ENCODE measurements at places on chromosomes 3 and 15. TPM values are rescaled to one million over a fixed set of nuclear protein-coding genes. Genes with fewer than 3 reads are reported as not detected.

- peak within 1 kb of the TSS; percentile 85 for H3K27ac ChIP-seq
- H3K4me1 ChIP-seq = no peaks in the 10 kb centered on the region
- H3K4me3 ChIP-seq = peak within 1 kb of the TSS; percentile 94
- H3K36me3 ChIP-seq = peaks cover 28% of the 10 kb centered on the region
These were observed at the start of gene ZNF621 for GRCh38 chr3:40524568-40525285. ZNF621 (plus strand) TSS chr3:40524960; CDS start chr3:40525841, 881 bp downstream.

- no peaks in the 10 kb centered on the region for H3K27me3 ChIP-seq
- DNase-seq = no peak
- H3K4me3 ChIP-seq = no peak overlapping the region
- H3K27ac ChIP-seq = no peak overlapping the region
These were observed 365.1 kb downstream of the MECOM start for GRCh38 chr3:169298247-169298992.

GRCh38 chr3:62551556-62551955, 178.2 kb upstream of the FEZF2 start:
- H3K27ac ChIP-seq = no peak overlapping the region
- H3K27me3 ChIP-seq = no peaks in the 10 kb centered on the region
- H3K4me1 ChIP-seq = peaks cover 3% of the 10 kb centered on the region
- H3K36me3 ChIP-seq = peaks cover 5% of the 10 kb centered on the region

GRCh38 chr3:123028233-123028828, 768 bp upstream of the SEMA5B start:
- H3K36me3 ChIP-seq = no peaks in the 10 kb centered on the region
- peaks cover 25% of the 10 kb centered on the region for H3K4me1 ChIP-seq
- peak overlapping the region; percentile 81 for H3K4me3 ChIP-seq
- H3K27ac ChIP-seq = peak overlapping the region; percentile 6

DNA sequence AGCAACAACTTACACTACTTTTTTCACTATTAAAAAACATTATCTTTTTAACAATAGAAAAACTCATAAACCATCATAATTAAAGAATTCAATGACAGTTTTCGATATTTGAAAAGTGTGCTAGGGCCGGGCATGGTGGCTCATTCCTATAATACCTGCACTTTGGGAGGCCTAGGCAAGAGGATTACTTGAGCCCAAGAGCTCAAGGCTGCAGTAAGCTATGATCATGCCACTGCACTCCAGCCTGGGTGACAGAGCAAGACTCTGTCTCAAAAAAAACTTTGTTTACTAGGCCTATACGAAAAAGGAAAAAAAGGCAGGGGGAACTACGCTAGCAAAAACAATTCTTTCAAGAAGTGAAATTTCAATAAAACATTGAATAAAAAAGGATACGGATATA, 28.1 kb downstream of the AVEN start:
- no peak overlapping the region for H3K4me3 ChIP-seq
- DNase-seq = no peak
- no peaks in the 10 kb centered on the region for H3K4me1 ChIP-seq
- no peak overlapping the region for H3K27ac ChIP-seq

DNA sequence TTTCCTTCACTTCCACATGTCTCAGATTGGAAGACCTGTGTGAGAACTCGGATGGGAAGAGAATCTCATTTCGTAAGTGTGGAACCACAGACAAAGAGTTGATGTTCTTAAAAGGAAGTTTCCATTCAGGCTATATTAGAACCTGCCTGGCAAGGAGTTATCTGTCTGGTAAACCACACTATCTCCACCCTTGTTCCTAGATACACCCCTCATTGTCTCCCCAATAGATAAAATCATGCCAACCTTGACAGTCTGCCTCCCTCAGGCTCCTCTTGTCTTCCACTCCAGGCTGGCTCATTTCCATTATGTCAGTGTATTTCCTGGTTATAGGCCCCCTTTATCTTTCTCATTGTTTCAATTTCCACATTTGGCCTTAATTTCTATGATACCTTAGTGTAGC, 89.2 kb downstream of the TMEM108 start:
- no peak for DNase-seq
- H3K27me3 ChIP-seq = no peaks in the 10 kb centered on the region
- no peaks in the 10 kb centered on the region for H3K4me1 ChIP-seq

DNA sequence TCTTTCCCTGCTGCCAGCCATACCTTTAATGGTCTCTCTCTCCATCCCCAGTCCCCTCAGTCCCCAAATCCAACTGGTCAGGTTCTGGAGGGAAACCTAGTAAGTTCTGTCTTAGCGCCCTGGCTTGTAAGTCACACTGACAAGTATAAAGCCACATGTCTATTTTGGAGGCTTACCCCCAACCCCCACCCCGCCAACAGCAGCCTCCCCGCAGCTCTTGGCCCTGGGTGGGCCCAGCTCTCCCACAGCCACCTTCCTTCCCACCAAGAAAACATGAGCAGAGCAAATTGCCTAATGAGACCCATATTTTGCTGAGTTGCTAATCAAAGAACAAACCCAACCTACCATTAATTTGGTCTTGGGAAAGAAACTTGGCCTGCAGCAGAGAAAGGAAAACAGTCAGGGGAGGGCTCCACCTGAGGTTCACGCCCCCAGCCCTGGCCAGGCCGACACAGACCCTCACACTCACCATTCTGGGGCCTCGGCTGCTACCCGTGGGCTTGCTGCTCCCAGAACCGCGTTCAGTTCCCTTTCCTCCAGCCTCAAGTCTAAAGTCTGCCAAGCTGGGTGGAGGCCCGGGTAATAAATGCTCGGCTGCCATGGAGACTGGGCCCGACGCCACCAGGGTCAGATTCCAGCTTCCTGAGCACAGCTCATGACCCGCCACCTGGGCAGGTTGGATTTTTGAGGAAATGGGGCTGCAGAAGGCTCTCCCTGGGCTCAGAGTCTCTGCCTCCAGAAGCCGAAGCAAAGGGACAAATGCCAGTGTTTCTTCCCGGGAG, at the start of gene CALML4:
TSS of gene CALML4 (minus strand) at position 557 of the 782 bp plus-strand sequence. CDS start at position 472, 85 bp downstream.
- no peaks in the 10 kb centered on the region for H3K27me3 ChIP-seq
- H3K4me1 ChIP-seq = peaks cover 13% of the 10 kb centered on the region
- peaks cover 3% of the 10 kb centered on the region for H3K36me3 ChIP-seq
- H3K4me3 ChIP-seq = no peak within 1 kb of the TSS
- no peak for DNase-seq
- no peak within 1 kb of the TSS for H3K27ac ChIP-seq

- no peaks in the 10 kb centered on the region for H3K4me1 ChIP-seq
- no peaks in the 10 kb centered on the region for H3K27me3 ChIP-seq
- no peak overlapping the region for H3K27ac ChIP-seq
- H3K36me3 ChIP-seq = no peaks in the 10 kb centered on the region
- DNase-seq = no peak
These were observed 245.2 kb downstream of the IL20RB start for GRCh38 chr3:137202941-137203340.

GRCh38 chr3:60176614-60177013, 1074.6 kb downstream of the FHIT start:
- H3K4me3 ChIP-seq = no peak overlapping the region
- DNase-seq = no peak
- peaks cover 3% of the 10 kb centered on the region for H3K4me1 ChIP-seq
- no peak overlapping the region for H3K27ac ChIP-seq
- H3K36me3 ChIP-seq = no peaks in the 10 kb centered on the region

DNA sequence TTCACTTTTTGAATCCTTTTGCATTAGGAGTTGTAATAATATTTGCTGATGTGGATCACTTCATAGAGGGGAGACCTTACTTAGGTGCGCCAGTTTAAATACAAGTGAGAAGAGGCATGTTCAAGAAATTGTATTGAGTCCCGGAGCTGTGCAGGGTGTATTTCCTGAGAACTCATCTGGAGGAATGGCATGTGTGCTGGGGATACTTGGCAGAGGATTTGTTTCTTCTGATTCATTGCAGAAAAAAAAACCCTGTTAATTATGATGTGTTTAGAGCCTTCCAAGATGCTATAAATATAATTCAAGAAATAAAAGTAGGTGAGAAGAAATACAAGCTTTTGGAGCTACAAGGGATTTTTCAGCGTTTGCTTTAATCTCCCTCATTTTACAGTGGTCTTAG, 97.6 kb downstream of the TPRG1 start:
- no peak for DNase-seq
- no peaks in the 10 kb centered on the region for H3K36me3 ChIP-seq
- no peak overlapping the region for H3K27ac ChIP-seq
- no peaks in the 10 kb centered on the region for H3K4me1 ChIP-seq
- H3K4me3 ChIP-seq = no peak overlapping the region

- DNase-seq = peak; percentile 87
- peak overlapping the region; percentile 96 for H3K4me3 ChIP-seq
- H3K36me3 ChIP-seq = peaks cover 47% of the 10 kb centered on the region
- H3K27me3 ChIP-seq = no peaks in the 10 kb centered on the region
These were observed 858 bp upstream of the SACM1L start for GRCh38 chr3:45688194-45688881.

The ARF4 gene
- total RNA-seq = 177 TPM

The IGSF10 gene
- 0.44 TPM for total RNA-seq

The CYP8B1 gene
- total RNA-seq = not detected

The SHC4 gene
- 0.58 TPM for total RNA-seq

The ZNF80 gene
- not detected for total RNA-seq

The ITIH3 gene
- total RNA-seq = not detected

The CYP1A2 gene
- total RNA-seq = not detected

All from endodermal cell (in vitro differentiated cells).